ENCODE measurements at places on chromosomes 12 and 14.

DNA sequence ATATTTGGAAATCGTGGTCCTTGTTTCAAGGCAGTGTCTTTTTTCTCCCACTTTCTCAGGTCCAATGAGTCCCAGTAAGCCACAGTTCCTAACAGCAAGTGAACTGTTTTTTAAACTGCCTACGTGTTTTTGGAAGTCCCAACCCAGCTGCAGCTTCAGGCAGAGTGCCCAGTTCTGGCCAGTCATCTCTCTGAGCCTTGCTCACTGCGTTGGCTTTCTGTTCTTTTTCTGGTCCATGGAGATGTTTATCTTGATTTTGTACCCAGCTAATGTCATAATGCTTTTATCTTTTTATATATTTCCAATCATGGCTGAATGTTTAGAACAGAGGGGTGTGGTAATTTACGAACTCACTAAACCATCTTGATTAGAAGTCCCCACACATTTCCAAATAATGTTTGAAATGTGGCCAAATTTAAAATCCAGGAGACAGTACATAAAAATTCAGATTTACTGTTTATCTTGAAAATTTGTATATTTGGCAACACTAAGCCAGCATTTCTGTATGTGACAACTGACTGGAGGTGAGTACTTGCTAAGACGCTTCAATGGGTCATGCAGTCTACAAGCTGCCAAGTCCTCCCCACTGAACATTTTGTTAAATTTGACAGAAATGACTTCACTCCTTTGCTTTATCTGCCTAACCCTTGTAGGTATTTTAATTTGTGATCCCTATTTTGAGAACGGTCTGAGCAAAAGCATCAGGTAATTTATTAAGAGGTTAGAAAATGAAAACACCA is 46.1 kb upstream of the OTOGL start:
- DNase-seq, result no peak

DNA sequence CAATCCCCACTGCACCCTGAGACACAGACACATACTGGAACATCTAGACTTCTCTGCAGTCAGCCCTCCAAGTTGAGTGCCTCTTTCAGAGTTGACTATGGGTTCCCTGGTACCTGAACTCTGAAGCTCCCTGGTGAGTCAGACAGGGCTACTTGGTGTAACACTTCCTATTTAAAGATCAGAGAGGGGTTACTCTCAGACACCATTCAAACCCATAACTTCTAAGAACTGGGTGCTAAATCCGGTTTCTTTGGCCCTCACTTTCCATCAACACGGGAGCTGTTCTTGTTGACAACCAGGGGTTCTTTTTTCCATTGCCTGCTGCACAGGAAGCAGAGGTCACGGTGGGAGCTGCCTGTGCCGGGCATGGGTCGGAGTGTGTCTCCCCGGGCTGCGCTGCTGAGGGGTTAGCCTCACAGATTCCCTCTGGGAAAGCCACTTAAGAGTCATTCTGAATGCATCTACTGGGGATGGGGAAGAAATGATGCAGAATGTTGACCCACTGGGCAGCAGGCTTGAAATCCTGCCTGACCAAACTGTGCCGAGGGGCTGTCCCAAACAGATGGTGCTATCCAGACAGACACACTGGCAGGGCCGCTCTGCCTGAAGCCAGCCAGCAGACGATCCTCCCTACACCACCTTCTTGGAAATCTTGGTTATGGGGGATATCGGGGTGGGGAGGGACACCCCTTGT is 74.1 kb downstream of the PITPNM2 start:
- no peak for DNase-seq

GRCh38 chr14:21768116-21768874 is 94.7 kb upstream of the OR4E1 start:
- no peak for DNase-seq

GRCh38 chr14:36757734-36758601 is 96.3 kb downstream of the PAX9 start:
- no peak for DNase-seq

DNA sequence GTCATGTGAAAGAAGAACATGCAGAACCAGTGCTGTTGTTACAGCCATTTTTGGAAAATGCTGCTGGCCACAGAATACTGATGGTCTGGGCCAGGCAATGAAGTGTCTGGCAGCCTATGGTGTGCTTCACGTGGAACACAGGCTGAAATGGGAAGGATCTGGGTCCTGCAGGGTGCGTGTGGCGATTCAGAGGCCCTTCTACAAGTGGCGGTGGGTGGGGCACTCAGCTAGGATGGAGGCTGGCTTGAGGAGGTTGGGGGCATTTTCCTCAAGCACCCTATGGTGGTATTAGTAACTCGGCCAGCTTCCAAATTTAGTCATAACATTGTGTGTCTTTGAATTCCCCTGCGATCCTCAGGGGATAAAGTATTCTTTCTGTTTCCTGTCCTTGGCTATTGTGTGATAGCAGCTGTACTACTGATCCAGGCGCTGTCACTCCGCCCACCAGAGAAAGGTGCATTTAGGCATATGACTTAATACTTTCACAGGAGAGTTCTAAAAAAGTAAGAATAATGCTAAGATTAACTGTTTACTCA is 9.2 kb upstream of the RAD52 start:
- no peak for DNase-seq

Data from activated naive CD4-positive, alpha-beta T cell (primary cell).